Pancreas (tissue), 10 donors: ENCODE measurements at places on chromosomes 16 and 17.
A peak's percentile ranks its signal among the peaks of the same experiment; 100 is the strongest.

- DNase-seq = no peak
Measured at GRCh38 chr17:73899839-73900238, 255.6 kb upstream of the SDK2 start.

GRCh38 chr16:9845661-9846361 is 336.4 kb downstream of the GRIN2A start:
- no peak for DNase-seq

GRCh38 chr16:82882226-82882625 is 255.5 kb downstream of the CDH13 start:
- no peak for DNase-seq

- DNase-seq = no peak
Measured at GRCh38 chr17:10169290-10169689, 29.1 kb downstream of the GAS7 start.

DNA sequence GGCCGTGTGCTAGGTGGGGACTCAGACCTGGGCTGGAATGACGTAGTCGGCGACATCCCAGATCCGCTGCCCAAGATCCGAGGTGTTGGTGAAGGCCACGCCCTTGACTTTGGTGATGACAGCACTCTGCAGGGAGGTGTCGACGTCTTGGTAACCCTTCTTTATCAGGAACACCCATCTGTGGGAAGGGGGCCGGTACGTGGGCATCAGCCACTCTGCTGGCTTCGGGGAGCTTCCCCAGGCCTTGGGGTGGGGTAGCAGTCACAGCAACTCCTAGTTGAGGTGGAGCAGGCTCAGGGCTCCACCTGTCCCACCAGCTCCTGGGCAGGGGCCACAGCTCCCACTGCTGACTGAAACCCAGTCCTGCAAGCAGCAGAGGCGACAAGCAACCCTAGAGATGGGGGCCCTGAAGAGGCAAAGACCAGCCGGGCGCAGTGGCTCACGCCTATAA is 4.3 kb downstream of the P2RX5 start:
- no peak for DNase-seq

DNA sequence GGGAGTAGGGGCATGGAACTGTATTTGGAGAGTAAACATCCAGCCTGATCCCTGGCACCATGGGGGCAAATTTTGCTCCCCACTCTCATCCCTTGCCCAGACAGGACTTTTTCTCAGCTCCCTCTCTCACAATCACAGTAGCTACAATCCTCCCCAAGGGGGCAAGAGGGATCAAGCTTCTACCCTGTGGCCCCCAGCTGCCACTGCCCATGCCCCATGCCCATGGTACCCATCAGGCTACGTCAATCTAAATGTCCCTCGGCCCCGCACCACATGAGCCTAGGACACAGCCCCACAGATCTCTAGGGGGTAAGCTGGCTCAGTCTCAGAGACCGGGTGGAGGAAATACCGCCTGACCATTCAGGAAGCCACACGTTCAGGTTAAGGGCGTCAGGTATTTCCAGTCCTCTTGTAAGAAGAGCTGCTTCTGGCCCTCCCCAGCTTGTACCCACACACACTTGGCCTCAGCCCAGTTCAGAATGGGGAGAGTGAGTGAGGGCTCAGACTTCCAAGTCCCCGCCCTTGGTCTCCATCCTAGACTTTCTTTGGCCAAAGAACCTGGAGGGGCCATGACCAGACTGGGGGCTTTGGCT is 1.8 kb downstream of the CACNB1 start:
- no peak for DNase-seq

GRCh38 chr16:24996301-24996700 is 18.9 kb downstream of the ARHGAP17 start:
- no peak for DNase-seq

- no peak for DNase-seq
Measured at GRCh38 chr17:47622180-47622549, 27.6 kb upstream of the KPNB1 start.

GRCh38 chr17:66547151-66547865 is 244.9 kb downstream of the PRKCA start:
- no peak for DNase-seq

DNA sequence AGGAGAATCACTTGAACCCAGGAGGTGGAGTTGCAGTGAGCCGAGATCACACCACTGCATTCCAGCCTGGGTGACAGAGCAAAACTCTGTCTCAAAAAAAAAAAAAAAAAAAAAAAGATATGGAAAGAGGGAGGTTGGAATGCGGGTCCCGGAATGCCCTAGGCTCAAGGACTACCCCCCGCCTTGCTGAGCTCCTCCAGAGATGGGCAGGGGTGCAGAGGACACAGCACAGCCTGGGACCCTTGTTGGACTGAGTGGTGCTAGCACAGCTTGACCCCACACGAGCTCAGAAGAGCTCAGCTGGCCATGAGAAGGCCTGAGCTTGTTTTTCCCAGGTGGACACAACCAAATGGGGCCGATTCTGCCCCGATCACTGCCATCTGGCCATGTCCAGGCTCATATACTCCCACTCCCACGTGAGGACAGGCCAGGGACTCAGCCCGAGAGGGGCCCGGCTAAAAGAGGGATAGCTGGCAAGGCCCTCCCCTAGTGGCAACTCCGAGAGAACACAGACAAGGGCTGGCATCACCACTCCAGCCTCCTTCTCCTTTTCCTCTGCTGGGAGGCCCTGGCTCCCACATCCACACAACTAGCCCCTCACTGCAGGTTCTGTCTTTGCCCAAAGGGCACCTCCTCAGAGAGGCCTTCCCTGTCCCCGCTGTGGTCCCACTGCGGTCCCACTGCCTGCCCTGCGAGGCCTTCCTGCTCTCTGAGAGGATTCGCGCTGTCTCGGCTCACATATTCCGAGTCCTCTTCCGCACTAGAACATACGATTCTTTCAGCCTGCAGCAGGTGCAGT is 11.0 kb downstream of the SGCA start:
- peak; percentile 27 for DNase-seq

- DNase-seq = no peak
Measured at GRCh38 chr16:56408379-56409098, 16.8 kb downstream of the AMFR start.

GRCh38 chr16:14672403-14672971 is 21.6 kb downstream of the PLA2G10 start:
- peak; percentile 40 for DNase-seq

- DNase-seq = peak; percentile 61
Measured at GRCh38 chr17:44220213-44221083, 973 bp upstream of the UBTF start.

DNA sequence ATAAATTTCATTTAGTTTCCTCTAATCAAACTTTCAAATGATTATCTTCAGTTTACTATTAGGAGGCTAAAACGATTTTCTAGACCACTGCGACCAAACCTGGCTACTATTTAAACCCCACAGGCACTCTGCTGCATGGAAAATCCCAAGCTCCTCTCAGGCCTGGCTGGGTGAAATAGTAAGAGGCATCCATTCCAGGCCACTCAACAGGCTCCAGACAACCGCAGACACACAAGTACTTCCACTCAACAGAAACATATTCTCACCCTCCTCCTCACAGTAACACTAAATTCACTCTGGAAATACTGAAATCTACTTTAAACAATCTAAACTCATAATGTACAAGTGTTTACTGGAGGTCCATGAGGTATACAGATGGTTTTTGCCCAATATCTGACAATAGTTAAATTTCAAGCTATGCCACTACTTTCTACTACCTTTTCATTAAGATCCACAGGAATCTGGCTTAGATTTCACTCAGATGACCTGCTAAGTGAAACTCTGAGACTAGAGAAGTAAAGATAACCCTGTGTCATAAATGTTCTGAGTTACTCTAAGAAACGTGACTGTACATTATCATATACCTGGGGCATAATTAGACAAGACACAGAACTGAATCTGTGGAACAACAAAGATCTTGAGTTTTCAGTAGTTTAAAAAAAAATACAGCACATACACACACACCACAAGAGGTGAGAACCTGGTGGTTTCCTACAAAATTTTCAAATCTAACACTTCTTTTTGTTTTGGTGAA is 10.4 kb downstream of the VPS53 start:
- DNase-seq = no peak

DNA sequence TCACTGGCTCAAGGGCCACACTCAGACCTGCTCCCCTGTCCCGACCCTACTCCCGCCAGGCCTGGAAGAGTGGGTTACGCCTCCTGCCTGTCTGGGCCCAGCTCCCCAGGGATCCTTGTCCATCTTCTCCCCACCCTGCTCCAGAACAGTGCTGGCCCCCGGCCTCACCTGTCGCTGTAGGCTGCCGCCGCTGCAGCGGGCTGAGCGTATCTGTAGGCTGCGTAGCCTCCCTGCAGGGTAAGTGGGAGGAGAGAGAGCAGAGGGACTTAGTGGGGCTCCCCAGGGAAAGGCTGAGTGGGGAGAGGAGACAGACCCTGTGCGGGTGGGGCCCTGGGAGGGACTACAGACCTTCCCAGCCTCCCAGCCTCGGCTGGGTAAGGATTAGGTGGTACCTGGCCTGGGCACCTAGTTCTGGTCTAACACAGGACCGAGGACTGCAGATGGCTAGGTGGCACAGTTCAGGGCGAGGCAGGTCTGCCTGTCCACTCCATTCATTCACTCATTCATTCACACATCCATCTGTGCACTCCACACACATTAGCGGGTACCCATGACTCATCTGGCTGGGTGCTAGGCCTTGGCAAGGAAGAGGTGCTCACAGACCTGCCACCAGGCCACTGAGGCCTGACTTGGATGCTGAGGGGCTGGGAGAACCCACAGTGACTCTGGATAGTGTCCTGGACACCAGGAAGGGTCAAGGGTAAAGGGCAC is 20.9 kb downstream of the ENGASE start:
- no peak for DNase-seq

GRCh38 chr16:15598648-15599190 is 44.2 kb downstream of the MARF1 start:
- DNase-seq = no peak

DNA sequence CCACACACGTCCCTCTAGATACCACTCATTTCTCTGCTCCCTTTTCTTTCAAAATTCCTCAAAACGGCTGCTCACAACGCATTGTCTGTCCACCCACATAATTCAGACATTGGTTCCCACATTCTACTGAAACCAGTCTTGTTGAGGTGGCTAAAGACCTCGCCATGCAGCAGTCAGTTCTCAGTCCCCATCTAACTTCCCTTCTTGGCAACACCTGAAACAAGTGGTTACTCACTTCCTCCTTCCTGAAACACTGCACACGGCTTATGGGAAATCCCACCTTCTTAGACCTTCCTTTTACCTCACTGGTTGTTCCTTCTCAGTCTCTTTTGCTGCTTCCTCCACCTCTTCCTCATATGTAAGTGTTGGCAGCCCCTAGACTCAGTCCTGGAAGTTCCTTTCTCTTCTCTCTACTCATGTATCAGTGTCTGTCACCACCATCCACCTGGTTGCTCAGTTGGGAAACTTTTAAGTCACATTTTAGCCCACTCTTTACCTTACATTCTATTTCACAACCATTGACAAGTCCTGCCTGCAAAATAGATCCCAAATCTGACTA is 277.1 kb downstream of the CEP112 start:
- DNase-seq = no peak

- DNase-seq = no peak
Measured at GRCh38 chr17:28615260-28615940, 1.4 kb upstream of the RSKR start.

- no peak for DNase-seq
Measured at GRCh38 chr17:28139822-28140221, 97.3 kb downstream of the NLK start.

DNA sequence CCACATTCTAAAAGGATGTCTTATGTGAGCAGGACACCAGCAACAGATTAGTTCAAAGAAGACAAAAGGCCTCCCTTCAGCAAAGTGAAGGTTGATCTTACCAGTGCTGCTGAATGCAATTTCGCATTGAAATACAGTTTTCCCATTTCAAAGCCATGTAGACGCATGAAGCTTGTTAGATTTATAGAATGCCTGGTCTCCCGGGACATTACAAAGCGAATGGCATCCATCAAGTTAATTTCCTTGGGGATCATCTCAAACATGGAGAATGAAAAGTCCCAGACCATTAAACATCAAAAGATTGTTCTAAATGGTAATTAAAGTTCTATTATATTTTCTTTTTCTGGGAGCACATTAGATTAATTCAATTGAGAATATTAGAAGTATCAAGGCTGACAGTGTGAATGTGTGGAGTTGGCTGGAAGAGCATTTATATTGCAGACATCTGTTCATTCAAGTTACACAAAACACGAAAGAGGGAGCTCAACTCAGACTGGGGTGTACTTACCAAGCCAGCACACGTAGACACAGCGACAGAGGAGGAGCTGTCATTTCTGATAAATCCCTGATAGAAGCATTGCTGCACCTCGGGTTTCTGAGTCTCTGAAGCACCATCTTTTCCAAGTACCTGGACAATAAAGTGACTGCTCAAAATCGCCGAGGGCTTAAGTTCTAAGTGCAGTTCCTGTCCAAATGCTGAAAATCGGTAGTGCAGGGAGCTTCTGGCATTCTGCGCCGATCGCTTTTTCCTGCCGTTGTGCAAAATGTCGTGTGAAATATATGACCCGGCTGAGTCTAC is 3.8 kb downstream of the ADAMTS18 start:
- no peak for DNase-seq

- DNase-seq = no peak
Measured at GRCh38 chr16:84917492-84917891, 93.8 kb downstream of the ZDHHC7 start.

DNA sequence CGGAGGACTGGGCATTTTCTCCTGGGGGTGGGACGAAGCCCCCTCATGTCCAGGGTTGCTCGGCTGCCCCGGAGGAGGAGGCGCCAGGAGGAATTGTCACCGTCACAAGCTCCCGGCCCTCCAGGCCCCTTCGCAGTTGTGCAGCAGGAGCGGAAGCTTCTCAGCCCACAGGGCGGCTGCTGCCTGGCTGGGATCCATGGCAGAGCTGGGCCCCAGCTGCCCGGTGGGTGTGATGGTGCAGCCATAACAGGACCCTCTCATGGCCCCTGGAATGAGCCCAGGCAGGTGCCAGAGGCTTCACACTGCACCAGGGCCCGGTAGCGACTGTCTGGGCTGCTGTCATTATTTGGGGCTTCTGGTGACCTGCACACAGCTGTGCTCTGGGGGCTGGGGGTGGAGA is 54.9 kb upstream of the GNG13 start:
- DNase-seq = no peak

GRCh38 chr17:37450112-37450511 is 39.6 kb upstream of the DUSP14 start:
- no peak for DNase-seq

DNA sequence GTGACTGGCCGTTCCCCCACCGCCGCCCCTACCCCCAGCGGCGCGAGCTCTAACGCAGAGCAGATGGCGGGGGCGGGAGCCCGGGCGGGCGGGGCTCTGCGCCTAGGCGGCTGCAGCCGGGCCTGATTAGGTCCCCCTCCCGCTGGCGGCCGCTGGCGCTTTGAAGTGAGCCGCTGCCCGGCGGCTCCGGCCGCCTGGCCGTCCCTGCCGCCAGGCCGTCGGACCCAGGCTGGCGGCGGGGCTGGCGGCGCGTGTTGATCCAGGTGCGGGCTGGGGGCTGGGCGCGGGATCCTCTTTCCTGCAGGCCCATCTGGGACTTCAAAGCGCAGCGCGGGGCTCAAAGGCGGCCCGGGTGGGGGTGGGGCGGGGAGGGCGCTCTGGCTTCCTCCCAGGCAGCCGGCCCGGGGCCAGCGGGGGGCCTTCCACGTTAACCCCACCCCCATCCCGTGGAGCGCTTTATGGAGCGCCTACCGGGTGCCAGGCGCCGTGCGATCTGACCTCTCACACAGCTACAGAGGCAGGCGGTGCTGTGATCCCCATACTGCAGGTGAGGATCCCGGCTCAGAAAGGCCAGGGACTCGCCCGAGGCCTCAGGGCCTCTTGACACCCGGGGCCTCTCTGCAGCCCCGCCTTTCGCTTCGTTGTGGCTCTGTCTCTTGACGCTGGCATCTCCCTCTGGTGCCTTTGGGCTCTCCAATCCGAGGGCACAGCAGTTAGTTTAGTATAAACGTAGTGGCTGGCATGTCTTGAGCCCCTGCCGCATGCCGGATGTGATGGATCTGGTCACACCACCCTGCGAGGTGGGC is 80.0 kb upstream of the NKD1 start:
- DNase-seq = no peak
